ENCODE measurements at places on chromosomes 5 and 9.
A peak's percentile ranks its signal among the peaks of the same experiment; 100 is the strongest.

DNA sequence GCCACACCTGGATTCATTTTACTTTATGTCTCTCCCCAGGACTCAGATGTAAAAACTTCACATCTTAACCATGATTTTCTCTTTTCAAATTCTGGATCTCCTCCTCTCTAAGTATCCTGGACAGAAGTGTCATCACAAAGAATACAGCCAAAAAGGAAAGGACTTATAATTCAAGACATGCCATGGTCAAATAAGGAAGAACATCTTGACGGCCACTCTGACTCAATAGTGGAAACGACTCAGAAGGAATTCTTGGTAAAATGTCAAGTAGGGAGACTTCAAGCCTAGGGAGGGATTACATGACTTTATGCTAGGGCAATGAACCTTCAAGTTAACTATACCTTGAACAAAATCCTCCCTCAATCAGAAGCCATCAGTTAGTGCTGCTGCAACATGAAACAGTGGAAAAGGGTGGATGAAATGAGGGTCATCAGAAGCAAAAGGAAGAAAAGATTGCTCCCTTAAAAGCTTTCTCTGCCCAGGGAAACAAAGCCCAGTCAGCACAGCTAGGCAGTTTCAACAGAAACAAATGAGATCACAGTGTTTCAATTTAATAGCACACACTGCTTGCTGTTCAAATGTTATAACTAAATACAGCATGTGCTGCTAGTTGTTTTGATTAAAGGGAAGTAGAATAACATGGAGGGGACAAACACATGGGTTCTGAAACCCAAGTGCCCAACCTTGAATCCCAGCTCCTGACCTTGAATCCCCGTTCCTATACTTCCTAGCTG is 101.4 kb downstream of the LPAR1 start:
- DNase-seq, result no peak

- no peak for DNase-seq
Measured at GRCh38 chr5:171589461-171589860, 170.0 kb downstream of the FGF18 start.

- DNase-seq, result no peak
Measured at GRCh38 chr5:123429221-123429954, 6.2 kb upstream of the CEP120 start.

DNA sequence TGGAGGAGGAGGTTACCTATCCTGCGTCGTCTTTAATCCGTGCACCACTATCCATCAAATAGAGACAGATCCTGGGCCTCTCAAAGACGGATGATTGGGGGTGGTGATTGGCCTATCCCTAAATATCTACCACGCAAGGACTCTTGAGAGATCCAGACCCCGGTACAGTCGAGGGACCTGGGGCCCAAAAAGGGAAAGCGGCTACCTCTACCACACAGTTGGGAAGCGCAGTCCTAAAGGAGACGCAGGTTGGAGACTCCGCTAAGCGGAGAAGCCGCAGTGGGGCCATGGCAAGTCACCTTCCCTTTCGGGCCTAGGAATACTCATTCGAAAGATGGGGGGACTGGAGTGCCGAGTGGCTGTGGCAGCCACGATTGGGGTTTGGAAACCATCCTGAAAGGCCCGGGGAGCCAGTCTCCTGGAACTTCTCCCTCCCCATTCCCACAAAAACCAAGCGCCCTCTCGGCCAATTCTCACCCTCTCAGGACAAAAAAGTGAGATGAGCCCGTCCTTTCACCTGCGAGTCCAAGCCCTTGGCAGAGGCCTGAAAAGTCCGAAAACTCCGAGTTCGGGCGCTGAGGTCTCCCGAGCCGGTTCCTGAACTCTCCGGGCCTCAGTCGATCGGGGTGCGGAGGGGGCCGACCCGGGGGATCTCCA is 499 bp upstream of the FOXE1 start:
- DNase-seq, result no peak

DNA sequence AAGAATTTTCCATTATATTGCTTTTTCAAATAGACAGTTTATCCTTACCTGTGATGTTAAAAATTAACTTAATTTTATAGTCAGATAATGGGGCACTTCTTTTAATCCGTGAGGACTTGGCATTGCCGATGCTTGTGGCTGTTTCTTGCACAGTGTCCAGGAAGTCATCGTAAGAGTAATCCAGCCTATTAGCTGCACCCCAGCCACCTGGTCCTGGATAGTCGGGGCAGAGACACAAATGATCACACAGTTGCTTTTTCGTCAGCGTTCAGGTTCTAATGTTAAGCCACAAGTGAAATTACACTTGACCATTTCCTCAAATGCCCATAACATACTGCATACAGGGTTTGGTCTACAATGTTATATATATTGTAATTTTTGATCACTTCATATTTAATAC is 107.4 kb downstream of the SVEP1 start:
- DNase-seq, result no peak

DNA sequence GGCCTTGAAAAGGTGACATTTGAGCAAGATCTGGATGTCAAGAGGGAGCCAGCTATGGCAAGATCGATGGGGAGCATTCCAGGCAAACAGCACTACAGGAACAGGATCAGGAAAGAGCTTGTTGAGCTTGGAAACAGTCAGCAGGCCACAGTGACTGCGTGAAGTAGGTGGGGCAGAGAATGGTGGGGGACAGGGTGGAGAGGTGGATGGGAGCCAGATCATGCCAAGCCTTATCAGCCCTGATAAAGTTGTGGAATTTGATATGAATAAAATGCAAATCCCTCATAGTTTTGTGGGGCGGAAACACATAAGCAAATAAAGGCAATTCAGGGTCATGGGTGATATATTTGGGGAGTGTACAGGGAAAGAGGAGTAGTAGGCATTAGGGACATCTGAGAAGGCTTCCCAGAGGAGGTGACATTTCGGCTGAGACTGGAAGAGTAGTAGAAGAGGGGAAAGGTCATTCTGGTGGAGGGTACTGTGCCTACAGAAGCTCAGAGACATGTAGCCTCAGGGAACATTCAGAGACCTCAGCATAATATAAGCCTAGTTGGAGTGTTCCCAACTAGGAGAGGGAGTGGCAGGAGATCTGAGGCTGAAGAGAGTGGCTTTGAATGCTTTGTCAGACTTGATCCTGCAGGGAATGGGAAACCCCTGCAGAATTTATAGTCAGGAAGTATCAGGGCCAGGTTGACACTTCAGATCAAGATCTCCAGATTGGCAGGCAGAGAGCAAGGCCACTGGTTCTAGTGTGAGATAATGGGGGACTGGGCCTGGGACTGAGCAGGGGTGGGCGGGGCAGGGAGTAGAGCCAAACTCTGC is 9.7 kb upstream of the CYSTM1 start:
- no peak for DNase-seq

DNA sequence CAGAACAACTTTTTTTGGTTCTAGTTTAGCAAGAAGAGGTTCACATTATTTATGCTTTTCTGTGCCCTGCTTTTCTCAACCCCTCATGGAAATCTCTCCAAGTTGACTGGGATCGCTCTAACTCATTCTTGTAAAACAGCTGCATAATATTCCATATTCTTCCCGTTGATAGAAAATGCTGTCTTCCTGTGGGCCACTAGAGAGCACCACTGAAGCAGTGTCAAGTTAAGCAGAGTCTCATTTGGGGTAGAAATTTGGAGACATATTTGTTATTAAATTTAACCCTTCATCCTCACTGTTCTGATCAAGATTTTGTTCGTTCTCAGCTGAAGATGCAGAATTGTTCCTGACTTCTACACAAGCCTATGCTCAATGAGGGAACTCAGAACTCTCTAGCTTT is 140.1 kb downstream of the CEMIP2 start:
- DNase-seq, result no peak

- DNase-seq, result peak; percentile 82
Measured at GRCh38 chr5:145936401-145937131, at the start of gene SH3RF2. Gene SH3RF2, plus strand, starts transcription at chr5:145936578. Its CDS starts 1,351 bp downstream, at chr5:145937929.

GRCh38 chr9:110753731-110754231 is 85.2 kb downstream of the MUSK start:
- DNase-seq, result no peak

- DNase-seq, result no peak
Measured at GRCh38 chr5:126269511-126269910, 153.7 kb upstream of the GRAMD2B start.

GRCh38 chr9:116844621-116845020 is 157.5 kb downstream of the TRIM32 start:
- DNase-seq, result no peak

GRCh38 chr5:37738057-37738691 is 101.7 kb downstream of the GDNF start:
- no peak for DNase-seq

DNA sequence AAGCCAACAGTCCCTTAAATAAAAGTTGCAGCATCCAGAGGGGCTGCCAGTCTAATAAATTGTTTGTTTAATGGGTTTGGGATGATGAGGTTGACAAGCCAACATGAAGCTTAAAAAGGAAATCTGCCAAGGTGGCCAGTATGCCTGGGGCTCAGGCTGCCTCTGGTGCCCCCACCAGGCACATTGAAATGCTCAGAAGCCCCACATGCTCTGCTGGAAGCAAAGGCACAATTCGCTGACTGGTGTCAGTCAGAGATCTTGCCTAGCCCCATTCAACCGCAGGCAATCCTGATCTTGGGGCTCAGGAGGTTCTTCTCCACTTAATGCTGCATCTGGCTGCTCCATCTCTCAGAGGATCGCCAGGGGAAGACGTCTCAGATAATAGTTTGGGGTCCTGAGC is 44.2 kb upstream of the TCERG1 start:
- DNase-seq, result no peak

GRCh38 chr5:120538644-120539043 is 74.5 kb downstream of the PRR16 start:
- DNase-seq, result no peak
